ENCODE measurements at places on chromosomes 2 and 18.

GRCh38 chr2:162475661-162476060, 131.7 kb downstream of the GCA start:
- no peak for DNase-seq

- no peak for DNase-seq
Observed at GRCh38 chr18:75164479-75164878, 44.5 kb downstream of the PTGR3 start.

DNA sequence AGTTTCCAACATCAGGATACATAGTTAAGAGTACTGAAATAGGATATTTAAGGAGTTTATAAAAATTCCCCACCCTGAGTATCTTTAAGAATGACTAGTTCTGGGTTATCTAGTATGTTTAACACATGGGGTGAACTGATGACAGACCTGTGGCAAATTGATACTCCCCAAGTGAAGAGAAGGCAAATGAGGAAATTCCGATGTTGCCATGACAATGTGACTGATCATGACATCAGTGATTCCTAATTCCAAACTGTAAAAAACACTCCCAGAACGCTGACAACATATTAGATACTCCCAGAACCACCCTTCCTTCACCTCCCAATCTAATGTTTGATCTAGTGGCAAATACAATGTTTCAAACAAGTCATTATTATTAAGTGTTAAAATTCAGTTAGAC, 77.6 kb downstream of the RBMS1 start:
- peak; percentile 48 for DNase-seq

GRCh38 chr2:45710468-45710867, 59.0 kb downstream of the PRKCE start:
- no peak for DNase-seq

GRCh38 chr18:79485788-79486355, 90.1 kb downstream of the NFATC1 start:
- DNase-seq = peak; percentile 95

GRCh38 chr2:236805800-236806531, 236.3 kb downstream of the ACKR3 start:
- no peak for DNase-seq

GRCh38 chr18:37019157-37019827, 190.4 kb downstream of the KIAA1328 start:
- no peak for DNase-seq

- no peak for DNase-seq
Observed at GRCh38 chr18:44901283-44901682, 220.6 kb downstream of the SETBP1 start.

DNA sequence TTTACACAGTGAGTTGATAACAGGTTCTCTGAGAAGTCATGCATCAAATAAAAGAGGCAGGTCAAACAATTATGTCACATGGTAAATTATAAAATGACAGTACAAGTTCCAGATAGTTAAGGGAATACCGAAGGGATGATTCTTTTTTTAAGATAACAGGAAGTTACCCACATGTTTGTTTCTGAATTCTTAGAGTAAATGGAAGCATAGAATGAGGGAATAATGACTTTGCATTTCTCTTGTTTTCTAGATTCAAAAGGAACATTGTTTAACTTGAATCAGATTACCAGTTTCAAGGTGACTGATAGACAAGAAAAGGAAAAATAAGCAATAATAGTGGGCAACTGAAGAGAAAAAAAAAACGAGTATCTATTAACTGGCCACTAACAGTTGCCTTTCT, 124.5 kb downstream of the MIB1 start:
- DNase-seq = no peak

- no peak for DNase-seq
Observed at GRCh38 chr2:187228986-187229385, 219.1 kb downstream of the CALCRL start.

GRCh38 chr2:220959391-220959802, 612.7 kb downstream of the EPHA4 start:
- DNase-seq = peak; percentile 41

- DNase-seq = no peak
Observed at GRCh38 chr2:68558576-68558975, 84.8 kb upstream of the PROKR1 start.

- no peak for DNase-seq
Observed at GRCh38 chr2:45712570-45712969, 61.1 kb downstream of the PRKCE start.

GRCh38 chr2:55391155-55391554, 28.5 kb downstream of the CCDC88A start:
- DNase-seq = no peak

- peak; percentile 31 for DNase-seq
Observed at GRCh38 chr2:120809151-120809550, 73.5 kb downstream of the GLI2 start.

DNA sequence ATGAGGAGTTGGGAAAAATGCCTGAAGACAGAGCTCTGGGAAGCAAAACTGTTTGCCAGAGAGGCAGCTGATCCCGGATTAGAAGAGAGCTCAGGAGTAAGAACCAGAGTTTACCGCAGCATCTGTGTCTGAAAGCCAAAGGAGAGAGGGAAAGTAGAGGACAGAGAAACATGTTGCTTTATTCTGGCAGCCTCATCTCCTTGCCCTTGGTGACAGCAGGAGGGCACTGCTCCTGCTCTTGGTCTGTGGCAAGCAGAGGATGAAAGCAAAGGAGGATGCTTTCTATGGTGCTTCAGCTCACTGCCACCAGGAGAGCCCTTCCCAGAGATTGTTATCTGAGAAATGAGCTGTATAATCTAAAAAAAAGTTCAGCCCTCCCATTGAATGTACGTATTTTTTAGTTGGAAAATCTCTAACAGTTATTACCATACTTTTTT, 7.7 kb downstream of the SLC1A4 start:
- peak; percentile 32 for DNase-seq

- no peak for DNase-seq
Observed at GRCh38 chr2:3445891-3446290, 66.4 kb downstream of the TRAPPC12 start.

DNA sequence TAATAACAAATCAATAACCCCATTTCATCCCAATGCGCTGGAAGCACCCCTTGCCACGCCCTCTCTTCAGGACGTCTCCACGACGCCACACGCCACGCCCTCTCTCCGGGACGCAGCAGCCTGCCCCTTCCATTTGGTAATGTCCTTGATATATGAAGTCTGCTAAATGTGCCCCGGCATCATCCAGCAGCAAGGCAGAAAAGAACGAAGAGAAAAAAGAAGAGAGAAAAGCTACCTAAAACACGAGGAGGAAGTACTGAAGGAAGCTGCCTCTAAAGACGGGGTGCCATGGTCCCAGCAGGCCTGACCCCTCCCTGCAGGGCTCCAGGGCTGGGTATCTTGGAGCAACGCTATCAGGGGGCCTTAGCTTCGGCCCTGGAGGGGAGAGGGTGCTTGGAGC, 41.8 kb downstream of the CNGA3 start:
- DNase-seq = no peak

- no peak for DNase-seq
Observed at GRCh38 chr18:73535189-73535588, 612.4 kb downstream of the FBXO15 start.

DNA sequence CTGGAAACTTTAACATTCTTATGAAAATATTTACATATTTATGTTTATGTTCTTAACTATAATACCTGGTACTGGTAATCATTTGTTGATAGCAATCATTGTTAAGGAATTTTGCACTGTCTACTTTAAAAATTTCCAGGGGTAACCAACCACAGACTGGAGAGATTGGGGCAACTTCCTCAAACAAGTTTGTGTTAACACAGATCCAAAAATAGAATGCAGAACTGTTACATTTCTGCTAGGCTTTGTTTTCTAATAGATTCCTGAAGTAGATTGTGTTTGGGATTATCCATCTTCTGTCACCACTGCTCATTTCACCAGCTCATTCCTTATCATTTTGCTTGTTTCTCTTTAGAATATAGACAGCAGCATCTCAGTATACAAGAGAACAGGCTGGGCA, 23.7 kb downstream of the RNF125 start:
- DNase-seq = no peak

DNA sequence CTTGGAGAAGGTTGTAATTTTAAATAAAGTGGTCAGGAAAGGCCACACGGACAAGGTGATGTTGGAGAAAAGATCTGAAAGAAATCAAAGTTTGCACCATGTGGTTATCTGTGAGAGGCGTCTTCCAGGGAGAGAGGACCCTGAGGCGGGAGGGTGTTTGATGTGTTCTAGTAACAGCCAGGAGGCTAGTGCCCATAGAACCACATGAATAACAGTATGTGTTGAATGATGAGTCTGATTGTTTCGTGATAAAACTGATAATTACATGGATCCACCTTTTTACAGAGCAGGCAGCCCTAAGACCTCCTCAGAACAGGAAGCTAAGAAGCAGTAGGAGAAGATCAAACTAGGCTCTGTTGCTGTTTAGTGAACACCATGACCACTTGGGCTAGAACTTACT, 91.4 kb downstream of the SCG2 start:
- no peak for DNase-seq

DNA sequence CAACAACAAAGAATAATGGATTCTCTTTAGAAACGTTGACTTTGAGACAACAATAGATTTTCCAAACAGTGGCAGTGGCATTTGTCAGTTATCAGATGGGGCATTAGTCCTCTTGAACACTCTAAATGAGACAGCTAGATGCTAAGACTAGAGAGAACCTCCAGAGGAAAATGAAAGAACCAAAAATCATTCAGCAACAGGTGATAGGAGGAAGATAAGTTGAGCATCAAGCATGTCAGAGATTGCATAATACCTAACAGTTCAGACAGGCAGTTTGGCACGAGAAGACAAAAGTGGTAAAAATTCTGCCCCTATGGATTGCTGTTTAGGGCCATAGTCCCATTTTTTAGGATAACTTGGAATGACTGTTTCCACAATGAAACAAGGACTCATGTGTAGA, 67.9 kb upstream of the NOL4 start:
- no peak for DNase-seq

- no peak for DNase-seq
Observed at GRCh38 chr18:13481820-13482617, 244.3 kb downstream of the FAM210A start.

DNA sequence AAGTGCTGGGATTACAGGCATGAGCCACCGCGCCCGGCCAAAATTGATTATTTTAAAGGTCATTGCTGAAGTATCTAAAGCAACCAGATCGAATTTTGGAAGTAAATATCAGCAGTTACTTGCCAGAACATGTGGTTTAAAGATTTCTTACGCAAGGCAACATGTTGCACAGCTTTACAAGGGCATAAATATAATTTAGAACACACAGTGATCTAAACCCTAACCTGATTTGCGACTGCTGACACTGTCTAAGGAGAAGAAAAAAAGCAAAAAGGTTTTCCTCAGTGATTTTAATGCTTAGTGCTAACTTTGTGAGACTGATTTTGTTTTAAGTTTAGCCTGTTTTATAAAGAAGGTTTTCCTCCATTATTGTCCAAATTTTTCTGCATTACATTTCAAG, 569.9 kb upstream of the LINC00305 start:
- DNase-seq = no peak

GRCh38 chr2:108553209-108553919, 19.1 kb downstream of the LIMS1 start:
- no peak for DNase-seq

DNA sequence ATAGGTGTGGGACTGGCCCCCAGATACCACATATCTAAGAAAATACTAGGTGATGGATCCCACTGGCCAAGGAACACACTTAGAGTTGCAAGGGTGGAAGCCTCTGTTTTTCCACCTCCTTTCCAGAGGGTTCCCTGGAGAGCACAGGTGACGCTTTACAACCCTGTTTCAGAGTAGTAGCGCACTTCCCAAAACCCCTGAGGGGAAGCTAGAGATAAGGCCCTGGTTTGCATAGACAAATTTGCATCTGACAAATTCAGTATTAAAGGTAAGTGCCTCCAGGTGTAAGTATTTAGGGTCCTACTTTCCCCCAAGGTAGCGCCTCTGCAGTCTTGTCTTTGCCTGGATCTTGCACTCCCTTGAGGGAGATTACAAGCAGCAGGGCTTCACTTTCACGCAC, 474 bp upstream of the CERKL start:
- no peak for DNase-seq

DNA sequence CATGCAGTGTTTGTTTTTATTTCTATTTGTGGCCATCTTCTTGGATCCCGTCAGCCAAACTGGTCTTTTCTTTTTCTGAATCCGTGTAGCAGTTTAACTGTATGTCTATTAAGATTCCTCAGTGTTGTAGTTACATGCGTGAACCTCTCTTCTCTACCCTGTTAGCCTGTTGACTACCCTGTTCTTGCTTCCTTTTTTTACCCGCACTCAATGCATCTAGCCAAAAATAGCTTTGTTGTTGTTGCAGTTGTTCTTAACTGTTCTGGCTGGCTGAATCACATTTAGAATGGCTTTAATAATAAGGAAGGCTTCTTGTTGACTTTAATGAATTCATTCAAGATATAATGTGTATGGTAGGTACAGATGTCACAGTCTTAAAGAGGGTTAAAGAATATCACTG, 137.1 kb downstream of the LCLAT1 start:
- no peak for DNase-seq

- no peak for DNase-seq
Observed at GRCh38 chr2:237121321-237121720, 35.6 kb downstream of the COPS8 start.

- no peak for DNase-seq
Observed at GRCh38 chr2:80302001-80302313, 2.6 kb downstream of the LRRTM1 start.

- DNase-seq = peak; percentile 38
Observed at GRCh38 chr18:32730620-32731091, 42.2 kb downstream of the KLHL14 start.

GRCh38 chr2:36528274-36528673, 69.7 kb downstream of the FEZ2 start:
- DNase-seq = no peak

- DNase-seq = no peak
Observed at GRCh38 chr18:23336101-23336500, 117.0 kb upstream of the RIOK3 start.

DNA sequence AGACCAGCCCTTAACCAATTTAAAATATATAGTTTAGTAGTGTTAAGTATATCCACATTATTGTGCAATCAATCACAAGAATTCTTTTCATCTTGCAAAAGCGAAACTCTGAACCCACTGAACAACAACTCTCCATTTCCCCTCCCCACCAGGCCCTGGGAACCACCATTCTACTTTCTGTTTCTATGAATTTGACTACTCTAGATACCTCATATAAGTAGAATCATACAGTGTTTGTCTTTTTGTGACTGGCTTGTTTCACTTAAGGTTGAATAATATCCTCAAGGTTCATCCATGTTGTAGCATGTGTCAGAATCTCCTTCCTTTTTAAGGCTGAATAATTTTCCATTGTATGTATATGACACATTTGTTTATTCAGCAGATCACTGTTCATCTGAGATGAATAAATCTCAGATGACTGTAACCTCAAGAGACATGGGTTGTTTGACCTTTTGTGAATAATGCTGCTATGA, 8.1 kb upstream of the SOS1 start:
- peak; percentile 51 for DNase-seq

DNA sequence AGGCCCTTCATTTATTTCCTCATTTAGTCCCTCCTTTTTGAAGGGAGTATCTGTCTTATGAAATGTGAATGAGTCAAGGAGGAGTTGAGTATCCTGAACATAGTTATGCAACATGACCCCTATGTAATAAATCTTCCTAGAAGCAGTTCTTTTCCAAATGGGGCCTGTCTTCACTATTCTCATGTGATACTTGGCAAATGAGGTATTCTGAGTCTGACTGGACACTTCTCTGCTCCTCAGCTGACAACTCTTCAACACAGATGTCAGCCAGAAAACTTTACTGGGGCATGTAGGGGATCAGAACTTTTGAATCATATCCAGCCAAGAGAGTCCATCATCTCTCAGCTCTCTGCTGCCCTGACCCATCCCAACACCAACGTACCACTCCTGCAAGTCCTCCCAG, 291.6 kb downstream of the ZNF385B start:
- DNase-seq = peak; percentile 64
